ENCODE measurements at places on chromosomes 16 and 17.

GRCh38 chr16:1044460-1045309, 27.9 kb upstream of the SSTR5 start:
- no peak for DNase-seq

GRCh38 chr17:64460955-64461354, 12.0 kb downstream of the MILR1 start:
- DNase-seq, result no peak

DNA sequence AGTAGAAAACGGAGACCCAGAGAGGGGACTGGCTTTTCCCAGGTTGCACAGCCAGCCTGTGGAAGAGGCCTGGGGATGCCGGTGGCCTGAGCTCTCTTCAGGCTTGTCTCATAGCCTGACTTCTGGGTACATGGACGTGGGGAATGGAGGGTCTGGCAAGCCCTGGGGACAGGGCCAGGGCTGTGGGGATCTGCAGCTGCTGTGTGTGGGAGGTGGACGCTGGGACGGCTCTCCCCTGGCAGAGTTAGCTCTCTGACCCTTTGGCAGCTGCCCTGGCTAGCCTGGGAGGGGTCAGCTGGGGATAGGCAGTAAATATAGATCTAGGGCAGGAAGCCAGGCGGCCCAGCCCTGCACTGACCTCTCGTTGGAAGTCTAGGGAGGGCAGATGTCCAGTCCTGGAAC, 20.5 kb downstream of the SLC4A1 start:
- no peak for DNase-seq

- peak; percentile 16 for DNase-seq
Observed at GRCh38 chr17:66829386-66829864, 5.5 kb upstream of the CACNG5 start.

DNA sequence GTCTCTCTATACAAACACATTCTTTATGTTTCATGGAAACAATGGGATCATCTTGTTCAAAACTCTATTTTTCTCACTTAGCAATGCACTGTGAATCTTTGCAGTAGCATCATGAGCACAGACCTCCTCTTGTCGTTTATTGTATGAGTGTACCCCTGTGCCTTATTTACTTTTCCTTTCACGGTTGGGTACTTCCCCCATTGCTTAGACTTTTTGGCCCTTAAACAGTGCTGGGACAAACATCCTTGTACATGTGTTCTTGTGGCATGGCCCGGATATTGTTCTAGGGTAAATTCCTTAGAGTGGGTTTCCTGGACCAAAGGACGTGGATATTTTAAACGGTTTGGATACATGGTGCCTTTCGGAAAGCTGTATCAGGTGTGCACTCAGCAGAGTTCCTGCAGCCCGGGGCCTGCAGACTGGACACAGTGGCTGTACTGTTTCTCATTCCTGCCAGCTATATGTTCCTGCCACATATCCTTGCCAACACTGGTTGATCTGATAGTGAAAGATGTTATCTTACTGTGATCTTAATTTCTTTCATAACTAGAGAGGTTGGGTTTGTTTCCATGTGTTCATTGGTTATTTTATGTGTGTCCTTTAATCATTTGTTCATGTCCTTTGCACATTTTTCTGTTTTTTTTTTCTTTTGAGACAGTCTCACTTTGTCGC, 111.1 kb downstream of the OR1D5 start:
- DNase-seq, result no peak

Data from CD4-positive, alpha-beta memory T cell (primary cell).